ENCODE measurements at places on chromosomes 7 and 10.

GRCh38 chr7:136114966-136115762, 138.0 kb upstream of the MTPN start:
- peak; percentile 49 for DNase-seq

DNA sequence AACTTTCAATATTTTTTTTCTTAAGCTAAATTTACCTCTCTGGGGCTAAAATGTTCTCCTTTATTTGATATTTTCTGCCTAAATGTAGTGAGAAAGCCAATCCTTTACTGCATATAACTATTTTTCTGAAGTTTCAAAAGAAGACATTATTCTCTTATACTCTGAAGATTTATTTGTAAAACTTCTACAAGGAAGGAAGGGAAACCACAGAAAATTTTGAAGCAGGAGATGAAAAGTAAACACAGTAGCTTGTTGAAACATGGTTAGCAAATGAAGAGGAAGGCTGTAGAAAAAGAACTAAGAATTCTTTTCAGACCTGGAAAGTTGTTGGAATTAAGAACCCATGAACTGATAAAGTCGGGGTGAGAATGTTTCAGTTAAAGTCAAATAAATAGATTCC, 330.3 kb downstream of the HGF start:
- DNase-seq, result no peak

GRCh38 chr7:142345811-142346210, 88.0 kb upstream of the PRSS58 start:
- DNase-seq, result no peak

GRCh38 chr7:91194841-91195240, 69.4 kb upstream of the FZD1 start:
- DNase-seq, result no peak

DNA sequence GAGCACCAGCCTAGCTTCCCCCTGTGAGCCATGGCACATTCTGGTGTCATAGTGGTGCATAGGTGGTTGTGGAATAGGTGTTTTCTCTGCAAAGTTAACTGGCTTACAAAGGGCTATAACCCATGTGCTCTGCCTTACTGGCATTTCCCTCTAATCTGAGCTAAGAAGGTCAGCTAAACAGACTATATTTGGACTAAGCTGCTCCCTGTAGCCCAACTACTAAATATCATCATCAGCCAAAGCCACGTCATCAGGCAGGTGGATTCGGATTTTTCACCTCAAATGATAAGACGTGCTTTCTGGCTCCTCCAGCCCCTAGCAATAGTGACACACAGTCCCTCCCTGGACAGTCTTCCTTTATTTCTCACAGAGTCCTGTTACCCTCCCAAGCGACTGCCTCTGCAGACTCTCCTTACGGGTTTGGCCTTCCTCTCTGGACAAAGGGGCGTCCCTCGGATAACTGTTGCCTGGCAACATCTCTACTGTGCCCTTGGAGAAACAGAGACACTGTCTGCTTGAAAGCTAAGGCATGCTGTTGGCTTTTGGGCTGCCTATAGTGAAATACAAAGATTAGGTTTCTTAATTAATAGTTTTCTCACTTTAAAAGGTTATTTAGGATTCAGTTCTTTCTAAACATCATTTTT, 9.1 kb downstream of the SLC13A4 start:
- DNase-seq, result no peak

GRCh38 chr10:79266084-79266483, 81.2 kb upstream of the PPIF start:
- peak; percentile 64 for DNase-seq

All from inflammatory macrophage (primary cell).